ENCODE measurements at places on chromosomes 6 and 20. TPM values are rescaled to one million over a fixed set of nuclear protein-coding genes. Genes with fewer than 3 reads are reported as not detected.

- DNase-seq, result no peak
These were observed 59.1 kb downstream of the SCAF8 start for GRCh38 chr6:154792325-154792724.

- DNase-seq, result no peak
These were observed 349.2 kb downstream of the TPBG start for GRCh38 chr6:82712826-82713225.

Gene SNRNP48
- 4.6 TPM for polyA plus RNA-seq

Gene OXT
- not detected for polyA plus RNA-seq

GRCh38 chr6:126367849-126368248, 27.9 kb downstream of the CENPW start:
- no peak for DNase-seq

DNA sequence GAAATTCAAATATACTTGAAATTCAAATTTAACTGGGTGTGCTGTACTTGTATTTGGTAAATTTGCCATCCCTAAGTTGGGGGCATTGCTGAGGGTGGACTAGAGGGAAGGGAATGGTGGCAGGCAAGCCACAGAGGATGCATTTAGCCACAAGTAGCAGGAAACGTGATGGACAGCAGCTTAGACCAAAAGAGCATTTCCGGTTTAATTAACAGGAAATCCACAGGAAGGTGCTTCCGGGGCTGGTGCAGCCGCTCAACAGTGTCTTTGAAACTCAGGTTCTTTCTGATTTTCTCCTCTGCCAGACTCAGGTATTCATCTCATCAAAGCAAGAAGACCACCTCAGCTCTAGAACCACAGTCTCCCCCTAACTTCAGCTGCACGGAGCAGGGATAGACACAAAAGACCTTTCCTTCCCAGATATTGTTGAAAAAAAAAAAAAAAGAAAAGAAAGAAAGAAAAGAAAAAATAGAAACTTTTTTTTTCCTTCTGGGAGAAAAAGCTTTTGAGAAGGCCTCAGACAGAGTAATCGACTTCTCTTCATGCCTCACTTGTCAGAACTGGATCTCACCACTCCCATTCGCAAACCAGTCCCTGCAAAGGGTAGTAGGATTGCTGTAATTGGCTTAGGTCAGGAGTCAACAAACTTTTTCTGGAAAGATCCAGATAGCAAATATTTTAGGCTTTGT, 8.0 kb upstream of the BCAS1 start:
- DNase-seq, result no peak

- peak; percentile 21 for DNase-seq
These were observed 13.3 kb downstream of the RSPH4A start for GRCh38 chr6:116629563-116629981.

- DNase-seq, result no peak
These were observed 16.7 kb downstream of the VAPB start for GRCh38 chr20:58405504-58406291.

Gene LY86
- polyA plus RNA-seq, result 9.8 TPM
